ENCODE measurements at places on chromosomes 2 and 18. TPM values are rescaled to one million over a fixed set of nuclear protein-coding genes. Genes with fewer than 3 reads are reported as not detected.

DNA sequence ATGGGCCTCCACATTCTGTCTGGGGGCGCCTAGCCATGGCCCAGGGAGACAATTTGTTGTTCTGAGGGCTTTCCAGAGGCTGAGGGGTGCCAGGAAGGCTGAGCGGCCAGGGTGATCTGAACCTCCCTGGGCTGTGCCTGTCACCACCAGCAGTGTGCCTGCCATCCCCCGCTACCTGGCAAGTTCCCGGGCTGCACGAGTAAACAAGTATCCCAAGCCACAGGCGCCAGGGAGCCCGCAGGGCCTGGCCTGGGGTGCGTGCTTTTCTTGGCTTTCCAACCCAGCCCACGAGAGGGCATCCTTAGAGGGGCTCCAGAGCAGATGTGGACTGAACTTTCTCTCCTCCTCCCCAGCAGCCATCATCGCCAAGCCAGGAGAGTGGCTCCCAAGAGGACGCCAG lies 35.1 kb upstream of the B3GNT7 start:
- DNase-seq = no peak

Gene SAG
- not detected for total RNA-seq

DNA sequence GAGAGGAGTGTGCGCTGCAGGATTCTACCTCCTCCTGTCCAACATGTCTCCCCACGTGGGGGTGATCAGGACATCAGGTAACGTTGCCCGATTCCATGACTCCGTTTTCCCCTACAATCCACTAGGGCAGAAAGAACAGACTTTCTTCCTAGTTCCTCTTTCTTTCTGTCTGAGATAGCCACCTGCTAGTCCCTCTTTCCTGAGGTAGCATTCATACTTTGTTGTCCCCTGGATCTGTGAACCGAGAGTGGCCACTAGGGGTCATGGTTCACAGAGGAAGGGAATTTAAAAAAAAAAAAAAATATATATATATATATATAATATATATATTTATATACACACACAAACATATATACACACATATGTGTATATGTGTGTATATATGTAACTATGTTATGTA lies 210.0 kb upstream of the ZNF521 start:
- DNase-seq = no peak

Gene TACR1
- total RNA-seq = not detected

DNA sequence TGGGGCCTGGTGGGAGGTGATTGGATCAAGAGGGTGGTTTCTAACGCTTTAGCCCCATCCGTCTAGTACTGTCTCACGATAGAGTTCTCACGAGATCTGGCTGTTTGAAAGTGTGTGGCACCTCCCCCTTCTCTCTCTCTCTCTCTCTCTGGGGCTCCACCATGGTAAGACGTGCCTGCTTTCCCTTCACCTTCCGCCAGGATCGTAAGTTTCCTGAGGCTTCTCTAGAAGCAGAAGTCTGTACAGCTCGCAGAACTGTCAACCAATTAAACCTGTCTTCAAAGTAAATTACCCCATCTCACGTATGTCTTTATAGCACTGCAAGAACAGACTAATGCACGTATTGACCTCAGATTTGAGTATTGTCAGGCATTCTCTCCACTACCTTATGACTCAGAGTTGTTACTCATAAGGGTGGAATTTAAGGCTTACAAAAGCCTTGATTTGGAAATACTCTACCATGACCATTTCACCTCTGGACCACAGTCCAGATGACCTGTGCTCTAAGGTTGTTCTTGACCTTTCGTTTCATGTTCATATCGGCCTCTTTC lies 99.5 kb upstream of the AGAP1 start:
- DNase-seq = no peak
